ENCODE measurements at places on chromosomes 1 and 21. TPM values are rescaled to one million over a fixed set of nuclear protein-coding genes. Genes with fewer than 3 reads are reported as not detected.

CR2 gene
- 0.32 TPM for total RNA-seq

NRIP1 gene
- 34.4 TPM for total RNA-seq

CCDC30 gene
- 8.4 TPM for total RNA-seq

IL24 gene
- total RNA-seq = not detected

ALX3 gene
- total RNA-seq = not detected

GLIS1 gene
- 0.17 TPM for total RNA-seq

RPS8 gene
- 1,176 TPM for total RNA-seq

SUMO3 gene
- 70.5 TPM for total RNA-seq

EXTL1 gene
- total RNA-seq = 1.6 TPM

OR2L2 gene
- 0.06 TPM for total RNA-seq

MYBPH gene
- not detected for total RNA-seq

OR2G6 gene
- not detected for total RNA-seq

SYCP1 gene
- not detected for total RNA-seq

NBPF6 gene
- not detected for total RNA-seq

DNA sequence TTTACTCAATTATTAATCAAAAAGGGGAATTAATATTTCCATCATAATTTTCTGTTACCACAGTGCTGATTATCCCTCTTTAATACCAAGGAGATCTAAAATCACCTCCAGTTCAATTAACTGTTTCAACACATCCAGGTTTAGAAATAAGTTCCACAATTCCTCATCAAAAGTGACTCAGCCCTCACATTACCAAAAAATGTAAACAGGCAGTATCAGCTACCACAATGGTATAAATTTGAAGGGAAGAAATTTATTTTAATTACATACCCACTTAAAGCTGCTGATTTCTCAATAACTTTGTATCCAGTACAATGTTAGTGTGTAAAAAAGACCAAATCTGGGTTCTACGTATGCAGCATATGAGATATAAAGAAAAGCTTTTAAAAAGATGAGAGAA lies 51.9 kb downstream of the EIF4G3 start:
- DNase-seq = no peak

- DNase-seq = no peak
Observed at GRCh38 chr1:232223183-232223708, 406.7 kb downstream of the SIPA1L2 start.

- no peak for DNase-seq
Observed at GRCh38 chr1:33036051-33036525, 595 bp downstream of the AK2 start.

- DNase-seq = no peak
Observed at GRCh38 chr1:248373761-248374160, 1.8 kb upstream of the OR2T6 start.

- no peak for DNase-seq
Observed at GRCh38 chr1:58815686-58816071, 31.8 kb upstream of the JUN start.

DNA sequence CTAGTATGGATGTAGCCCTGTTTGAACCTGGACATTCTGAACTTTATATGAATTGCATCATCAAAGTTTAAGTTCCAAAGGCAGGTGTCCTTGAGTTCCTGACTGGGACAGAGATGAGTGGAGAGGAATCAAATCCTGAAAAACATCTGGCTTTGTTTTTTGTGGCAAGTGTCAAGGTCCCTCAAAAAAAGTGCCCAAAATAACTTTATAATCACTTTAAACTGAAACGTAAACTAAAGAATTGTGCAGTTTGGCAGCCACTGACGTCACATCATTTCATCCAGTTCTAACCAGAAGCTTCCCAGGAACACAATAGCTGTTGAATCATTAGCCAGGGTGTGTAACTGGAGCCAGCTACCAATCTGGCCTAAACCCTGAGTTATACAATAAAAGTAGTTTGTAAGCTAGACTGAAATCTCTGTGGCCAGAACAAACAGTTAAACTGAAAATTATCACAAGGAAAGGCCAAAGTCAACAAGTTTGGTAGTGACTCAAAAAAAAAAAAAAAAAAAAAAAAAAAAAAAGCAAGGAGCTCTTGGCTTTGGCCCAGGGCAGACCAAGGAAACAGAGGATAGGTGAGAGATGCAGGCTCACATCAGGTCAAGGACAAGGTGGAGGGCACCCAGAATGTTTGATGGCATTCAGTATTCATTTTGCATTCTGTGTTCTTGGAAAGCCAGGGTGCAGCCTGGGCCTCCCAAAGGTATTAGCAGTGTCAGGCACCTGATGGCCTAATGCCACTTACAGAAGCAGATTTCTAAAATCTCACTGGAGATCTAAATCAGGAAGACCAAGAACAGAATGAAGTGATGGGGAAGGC lies 74.3 kb downstream of the TNFSF18 start:
- peak; percentile 73 for DNase-seq

- DNase-seq = no peak
Observed at GRCh38 chr1:181091309-181092040, 3.0 kb downstream of the IER5 start.

- no peak for DNase-seq
Observed at GRCh38 chr1:182235952-182236650, 155.5 kb downstream of the GLUL start.

- peak; percentile 20 for DNase-seq
Observed at GRCh38 chr1:43329995-43330751, 7.4 kb upstream of the MPL start.

- DNase-seq = no peak
Observed at GRCh38 chr1:159860456-159860855, 2.0 kb downstream of the VSIG8 start.

DNA sequence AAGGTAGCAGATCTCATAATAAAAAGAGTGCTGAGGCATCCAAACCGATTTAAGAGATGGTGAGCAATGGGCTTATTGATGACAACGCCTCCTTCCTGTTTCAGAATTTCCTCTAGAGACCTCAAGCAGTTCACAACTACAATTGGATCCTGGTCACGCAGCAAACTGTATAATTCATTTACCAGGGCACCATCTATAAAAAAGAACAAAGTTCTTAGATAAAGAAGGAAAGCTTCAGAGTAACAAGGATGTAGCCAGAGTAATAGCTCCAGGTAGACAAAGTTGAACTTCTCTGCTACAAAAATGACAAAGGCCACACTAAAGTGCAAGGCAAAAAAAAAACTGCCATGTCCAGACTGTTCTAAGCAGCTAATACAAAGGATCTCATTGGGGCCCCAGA lies 3.4 kb downstream of the AP4B1 start:
- no peak for DNase-seq

GRCh38 chr21:44374601-44375280 lies 21.3 kb downstream of the TRPM2 start:
- no peak for DNase-seq

GRCh38 chr1:225813214-225813964 lies 3.5 kb downstream of the EPHX1 start:
- DNase-seq = peak; percentile 76

DNA sequence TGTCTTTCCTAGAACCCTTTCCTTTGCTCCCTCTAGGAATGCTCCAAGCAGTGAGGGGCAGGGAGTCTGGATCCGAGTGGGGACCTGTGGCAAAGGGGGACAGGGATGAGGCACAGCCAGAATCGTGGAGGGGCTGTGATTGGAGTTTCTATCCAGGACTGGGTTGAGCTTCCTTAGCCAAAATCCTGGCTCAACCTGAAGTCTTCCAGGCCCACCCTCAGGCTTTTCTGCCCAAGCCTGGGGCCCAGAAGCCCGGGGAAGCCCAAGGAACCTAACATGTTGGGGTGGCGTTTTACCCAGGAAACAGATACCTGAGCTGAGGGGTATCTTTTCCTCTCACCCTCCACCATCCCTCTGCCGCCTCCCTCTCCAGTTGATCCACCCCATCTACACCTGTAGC lies 5.4 kb downstream of the MYOG start:
- no peak for DNase-seq

DNA sequence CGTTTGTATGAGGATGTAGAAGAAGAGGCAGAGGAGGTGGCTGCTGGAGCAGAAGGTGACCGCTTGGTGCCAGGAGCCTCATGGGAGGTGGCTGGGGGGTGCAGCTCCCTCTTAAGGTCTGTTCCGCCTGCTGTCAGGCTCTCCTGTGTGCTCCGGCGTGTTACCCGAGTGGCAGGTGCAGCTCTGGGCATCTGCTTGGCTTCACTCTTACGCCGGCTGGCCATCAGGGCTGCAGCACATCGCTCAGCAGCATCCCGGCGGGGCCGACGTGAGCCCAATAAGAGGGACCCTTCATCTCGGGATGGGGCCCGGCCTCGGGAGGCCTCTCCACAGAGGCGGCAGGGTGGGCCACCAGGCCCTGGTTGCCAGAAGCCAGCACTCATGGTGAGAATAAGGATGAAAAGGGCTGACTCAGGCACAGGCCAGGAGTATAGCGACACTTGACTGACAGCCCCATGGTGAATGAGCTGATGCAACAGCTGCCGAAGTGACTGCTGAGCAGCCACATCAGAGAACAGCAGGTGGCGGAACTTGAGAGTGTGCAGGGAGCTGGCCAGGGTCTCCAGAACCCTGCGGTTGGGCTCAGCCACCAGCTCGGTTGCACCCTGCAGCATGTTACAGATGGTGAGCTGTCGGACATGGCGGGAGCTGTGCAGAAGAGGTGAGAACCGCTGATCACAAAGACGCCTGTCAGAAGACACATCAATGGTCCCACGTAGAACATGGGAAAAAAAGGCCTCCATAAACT lies 17.5 kb downstream of the LRRC41 start:
- DNase-seq = no peak

DNA sequence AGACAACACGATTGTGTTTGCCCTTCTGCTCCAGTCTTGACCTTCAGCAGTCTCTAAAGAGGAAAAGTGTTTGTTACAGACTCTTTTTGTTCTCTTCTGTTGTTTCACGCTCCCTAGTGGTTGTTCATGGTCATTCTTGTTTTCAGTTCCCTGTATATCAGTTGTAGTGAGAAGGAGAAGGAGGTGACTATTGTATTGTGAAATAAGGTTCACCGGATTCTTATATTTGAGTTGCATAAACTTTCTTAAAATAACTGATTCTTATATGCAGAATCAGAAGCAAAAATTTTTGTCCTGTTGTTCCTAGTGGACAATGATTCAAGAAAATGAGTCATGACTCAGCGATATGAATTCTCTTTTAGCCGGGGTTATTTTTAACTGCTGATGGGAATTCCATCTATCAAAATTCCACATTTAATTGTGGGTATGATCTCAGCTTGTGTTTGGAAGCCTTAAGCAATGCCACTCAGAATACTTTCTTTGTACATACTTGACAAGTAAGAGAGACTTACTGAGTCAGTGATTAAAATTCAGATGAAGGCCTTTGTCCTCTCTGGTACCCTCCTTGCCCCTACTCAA lies 152.2 kb downstream of the CLEC20A start:
- DNase-seq = no peak

GRCh38 chr1:243562473-243562872 lies 287.6 kb downstream of the AKT3 start:
- no peak for DNase-seq

DNA sequence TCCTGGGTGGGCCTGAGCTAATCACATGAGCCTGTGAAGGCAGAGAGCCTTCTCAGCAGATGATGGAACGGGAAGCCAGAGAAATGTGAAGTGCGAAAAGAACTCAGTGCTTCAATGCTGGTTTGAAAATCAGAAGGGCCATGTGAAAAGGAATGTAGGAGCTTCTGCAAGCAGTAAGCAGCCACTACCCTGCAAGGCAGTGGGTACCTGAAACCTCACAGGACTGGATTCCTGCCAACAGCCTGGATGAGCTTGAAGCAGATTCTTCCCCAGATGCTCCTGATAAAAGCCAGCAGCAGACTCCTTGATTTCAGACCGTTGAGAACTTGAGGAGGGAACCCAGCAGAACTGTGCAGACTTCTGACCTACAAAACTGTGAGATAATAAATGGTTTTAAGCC lies 158.6 kb downstream of the SYT2 start:
- no peak for DNase-seq

GRCh38 chr1:64898107-64898861 lies 68.1 kb downstream of the JAK1 start:
- DNase-seq = peak; percentile 88

GRCh38 chr21:25296252-25296651 lies 311.0 kb downstream of the MRPL39 start:
- DNase-seq = no peak

DNA sequence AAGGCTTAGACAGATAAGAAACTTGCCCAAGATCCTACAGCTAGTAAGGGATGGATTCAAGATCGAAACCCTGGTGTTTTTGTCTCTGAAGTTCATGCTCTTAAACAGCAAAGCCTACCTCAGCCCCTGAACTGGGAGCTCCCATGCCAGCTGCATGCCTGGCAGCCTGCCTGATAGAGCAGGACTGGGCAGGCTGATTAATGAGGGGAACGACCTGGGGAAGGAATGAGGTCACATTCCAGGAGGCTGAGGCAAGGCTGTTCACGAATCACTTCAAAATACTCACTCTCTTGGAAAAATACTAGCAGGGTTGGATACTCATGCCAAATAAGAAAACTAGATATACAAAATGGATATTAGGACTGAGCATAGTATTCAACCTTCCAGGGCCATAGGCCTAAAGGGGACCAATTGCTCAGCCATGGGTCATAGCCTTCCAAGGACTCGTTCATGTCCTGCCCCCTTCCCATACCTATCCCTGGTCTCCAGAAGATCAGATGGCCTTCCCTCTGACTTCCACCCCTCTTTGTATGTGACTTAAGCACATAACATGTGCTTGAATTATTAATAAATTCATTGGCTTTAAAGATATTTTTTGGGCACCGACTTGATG lies 15.6 kb upstream of the TACSTD2 start:
- peak; percentile 79 for DNase-seq

GRCh38 chr1:45685308-45686014 lies 872 bp downstream of the GPBP1L1 start:
- DNase-seq = no peak

- DNase-seq = no peak
Observed at GRCh38 chr1:212625781-212626450, 17.4 kb downstream of the ATF3 start.

GRCh38 chr1:177124577-177125278 lies 39.8 kb downstream of the ASTN1 start:
- no peak for DNase-seq

DNA sequence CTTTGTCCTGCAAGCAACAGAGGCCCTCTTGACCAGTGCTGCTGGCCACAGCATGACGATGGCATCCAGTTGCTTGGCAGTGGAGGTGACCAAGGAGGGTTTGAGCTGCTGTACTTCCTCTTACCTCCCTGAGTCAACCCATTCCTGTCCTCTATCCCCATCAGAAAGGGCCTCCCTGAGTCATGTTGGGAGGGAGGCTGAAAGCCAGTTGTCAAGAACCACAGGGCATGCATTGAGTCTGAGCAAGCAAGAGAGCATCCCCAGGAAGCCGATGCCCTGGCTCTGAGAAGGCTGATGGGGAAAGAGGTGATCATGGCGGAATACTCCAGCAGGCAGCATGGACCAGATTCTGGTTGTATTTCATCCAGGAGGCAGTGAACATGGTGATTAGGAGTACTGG lies 69.6 kb downstream of the LACTBL1 start:
- no peak for DNase-seq

GRCh38 chr21:38819719-38820159 lies 14.0 kb downstream of the ETS2 start:
- DNase-seq = peak; percentile 78

DNA sequence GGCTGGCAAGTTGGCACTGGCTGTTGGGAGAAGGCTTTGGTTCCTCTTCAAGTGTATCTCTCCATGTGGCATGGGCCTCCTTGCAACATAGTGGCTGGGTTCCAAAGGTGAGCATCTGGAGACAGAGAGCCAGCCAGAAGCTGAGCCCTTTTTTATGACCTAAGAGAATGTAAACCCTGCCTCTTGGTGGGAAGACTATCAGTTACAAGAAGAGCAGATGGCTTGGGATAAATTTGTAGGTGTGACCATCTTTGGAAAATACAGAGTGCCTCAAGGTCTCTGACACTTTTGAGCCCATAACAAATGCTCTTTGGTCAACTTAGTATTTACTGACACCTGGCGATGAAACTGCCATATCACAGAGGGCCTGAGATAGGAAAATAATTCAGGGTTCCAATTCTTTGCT lies 31.4 kb upstream of the PRELP start:
- DNase-seq = no peak

All from mucosa of gallbladder (tissue), 1 donor.